ENCODE measurements at places on chromosomes 5 and 9.

- no peak for DNase-seq
Measured at GRCh38 chr9:110330484-110331105, 7.1 kb downstream of the TXNDC8 start.

- DNase-seq = peak; percentile 28
Measured at GRCh38 chr9:35490155-35490909, 421 bp downstream of the RUSC2 start.

DNA sequence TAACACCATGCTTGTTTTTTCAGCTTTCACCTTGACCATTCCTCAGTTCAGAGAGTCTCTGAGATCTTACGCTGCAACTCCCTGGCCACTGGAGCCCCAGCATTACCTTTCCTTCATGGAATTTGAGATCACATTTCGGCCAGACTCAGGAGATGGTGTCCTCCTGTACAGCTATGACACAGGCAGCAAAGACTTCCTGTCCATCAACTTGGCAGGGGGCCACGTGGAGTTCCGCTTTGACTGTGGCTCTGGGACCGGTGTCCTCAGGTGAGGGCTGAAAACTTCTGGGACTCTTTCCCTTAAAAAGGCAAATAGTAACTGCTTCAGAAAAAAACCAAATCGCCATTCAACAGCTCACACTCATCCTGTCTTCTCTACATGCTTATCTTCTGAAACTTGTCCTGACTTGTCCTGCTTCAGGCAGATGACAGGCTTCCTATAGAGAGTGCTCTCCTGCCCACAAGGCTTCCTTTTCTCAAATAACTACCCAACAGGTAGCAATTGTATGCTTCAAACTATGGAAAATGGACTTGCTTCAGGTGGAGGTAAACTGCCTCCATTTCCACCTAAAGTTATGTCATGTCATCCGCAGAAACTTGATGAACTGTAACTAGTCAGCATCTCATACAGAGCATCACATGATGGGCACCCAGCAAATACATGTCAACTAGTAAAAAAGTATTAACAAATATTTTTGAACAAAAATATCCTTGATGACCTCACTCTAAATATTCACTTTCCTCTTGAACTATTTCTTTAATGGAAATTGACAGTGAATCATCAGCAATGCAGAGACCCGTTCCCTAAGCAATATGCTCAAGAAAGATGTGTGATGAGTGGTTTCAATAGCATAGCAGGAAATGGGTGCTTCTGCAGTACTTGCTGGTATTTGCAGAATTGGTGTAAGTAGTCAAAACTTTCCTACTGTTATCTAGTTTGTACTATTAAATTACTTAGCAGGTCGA, 129.2 kb downstream of the LIFR start:
- DNase-seq = no peak

DNA sequence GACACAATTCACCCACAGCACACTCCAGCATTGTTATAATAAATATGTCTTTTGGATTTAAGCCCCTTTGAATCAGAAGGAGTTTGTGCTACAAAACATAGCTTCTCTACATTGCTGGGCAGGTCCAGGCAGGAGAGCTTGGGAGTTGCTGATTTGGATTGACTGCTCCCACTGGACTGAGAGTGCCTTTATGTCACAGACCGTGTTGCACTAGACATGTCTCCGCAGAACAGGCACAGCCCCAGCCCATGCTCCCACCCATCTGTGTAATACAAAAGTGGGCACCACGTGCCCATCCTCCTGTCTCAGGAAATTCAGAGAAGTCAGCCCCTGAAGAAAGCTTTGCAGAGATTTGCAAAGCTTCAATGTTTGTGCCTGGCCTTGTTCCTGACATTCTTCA, 117.1 kb downstream of the MED10 start:
- no peak for DNase-seq

DNA sequence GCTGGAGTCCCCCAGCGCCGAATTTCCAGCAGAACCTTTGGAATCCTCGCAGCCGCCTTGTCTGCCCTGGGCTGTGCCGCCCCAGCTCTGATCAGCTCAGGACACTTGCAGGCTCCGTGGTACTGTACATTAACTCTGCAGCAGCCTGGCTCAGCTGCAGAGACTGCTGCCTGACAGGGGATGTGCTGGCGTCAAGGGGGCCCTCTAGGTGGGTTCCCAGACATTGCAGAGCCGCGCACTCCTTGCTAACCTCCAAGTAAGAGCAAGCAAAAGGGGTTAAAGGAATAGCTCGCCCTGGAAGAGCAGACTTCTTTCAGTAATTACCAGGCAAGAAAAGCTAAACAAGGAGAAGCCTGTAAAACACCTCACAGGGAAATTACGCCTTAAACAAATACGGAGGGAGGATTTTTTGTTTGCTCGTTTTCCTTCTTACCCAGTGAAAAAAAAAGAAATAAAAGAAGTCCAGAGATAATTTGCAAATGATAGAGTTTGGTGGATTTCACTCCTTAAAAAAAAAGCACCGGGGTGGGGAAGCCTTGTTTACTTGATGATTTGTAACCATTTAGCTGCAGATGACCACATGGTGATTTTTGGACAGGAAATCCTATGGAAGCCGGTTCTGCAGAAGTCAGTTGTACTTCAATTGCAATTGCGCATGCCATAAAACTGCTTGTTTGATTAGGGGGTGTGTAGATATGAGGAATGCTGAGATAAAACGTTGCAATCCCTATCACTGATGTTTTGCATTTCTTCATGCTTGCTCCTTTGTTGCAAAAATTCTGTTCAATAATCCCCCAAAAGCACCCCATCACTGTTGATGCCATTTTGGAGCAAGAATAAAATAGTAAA, 305.8 kb downstream of the PDE4D start:
- DNase-seq = peak; percentile 27

DNA sequence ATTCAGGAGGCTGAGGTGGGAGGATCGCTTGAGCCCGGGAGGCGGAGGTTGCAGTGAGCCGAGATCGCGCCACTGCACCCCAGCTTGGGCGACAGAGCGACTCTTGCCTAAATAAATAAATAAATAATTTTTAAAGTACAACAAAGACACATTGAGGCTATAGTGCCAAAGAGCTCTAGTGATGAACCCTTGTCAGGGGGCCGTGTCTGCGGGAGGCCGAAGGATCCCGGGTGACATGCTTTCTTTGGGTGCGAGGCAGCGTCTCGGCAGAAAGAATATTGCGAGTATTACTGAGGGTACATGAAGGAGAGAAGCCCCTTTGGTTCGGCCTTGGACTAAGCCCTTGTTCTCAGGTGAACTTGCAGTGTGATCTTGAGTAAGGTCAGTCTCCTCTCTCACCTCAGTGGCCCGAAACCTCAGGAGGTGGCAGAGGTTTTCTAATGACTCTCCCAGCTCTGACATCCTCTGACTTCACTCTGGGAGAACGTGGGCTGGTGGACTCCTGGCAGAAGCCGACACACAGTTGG, 397 bp upstream of the RECK start:
- DNase-seq = no peak

- DNase-seq = no peak
Measured at GRCh38 chr9:96519787-96520186, 69.8 kb downstream of the HABP4 start.

GRCh38 chr5:149195337-149195887, 54.1 kb downstream of the ABLIM3 start:
- no peak for DNase-seq

DNA sequence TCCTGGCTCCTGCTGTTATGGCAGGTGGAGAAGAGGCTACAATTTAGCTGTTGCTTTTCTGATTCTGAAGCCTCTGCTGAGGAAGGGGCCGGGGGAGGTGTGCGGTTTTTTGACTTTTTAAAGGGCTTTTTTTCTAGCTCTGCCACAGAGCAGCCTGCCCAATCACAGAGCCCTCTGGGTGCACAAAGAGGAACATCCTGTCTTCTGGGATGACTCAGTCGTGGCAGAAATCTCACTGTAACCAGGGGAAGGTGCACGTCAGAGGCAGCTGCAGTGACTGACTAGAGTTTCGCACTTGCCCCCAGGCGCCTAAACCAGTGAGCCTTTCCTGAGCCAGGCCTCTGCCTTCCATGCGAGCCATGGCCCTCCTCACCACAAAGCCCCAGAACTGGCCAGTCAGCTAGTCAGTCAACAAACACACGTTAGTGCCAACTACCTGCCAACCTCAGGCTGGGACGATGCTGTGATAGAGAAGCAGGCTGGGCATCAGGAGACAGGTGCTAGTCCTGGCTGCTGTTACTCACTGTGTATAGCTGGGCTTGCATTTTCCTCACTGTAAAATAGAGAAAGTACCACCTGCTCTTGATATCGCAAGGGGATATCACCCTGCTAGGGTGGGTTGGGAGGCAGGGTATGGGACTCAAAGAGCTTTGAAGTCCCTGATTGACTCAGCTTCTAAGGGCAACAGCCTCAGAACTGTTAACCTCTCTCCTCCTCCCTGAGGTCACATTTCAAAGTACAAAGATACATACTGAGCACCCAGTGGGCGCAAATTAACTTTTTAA, 2.2 kb downstream of the AKNA start:
- DNase-seq = peak; percentile 82

GRCh38 chr5:91329283-91329682, 53.8 kb downstream of the ARRDC3 start:
- DNase-seq = peak; percentile 27

- DNase-seq = peak; percentile 76
Measured at GRCh38 chr5:76175051-76175666, 92.0 kb downstream of the SV2C start.

DNA sequence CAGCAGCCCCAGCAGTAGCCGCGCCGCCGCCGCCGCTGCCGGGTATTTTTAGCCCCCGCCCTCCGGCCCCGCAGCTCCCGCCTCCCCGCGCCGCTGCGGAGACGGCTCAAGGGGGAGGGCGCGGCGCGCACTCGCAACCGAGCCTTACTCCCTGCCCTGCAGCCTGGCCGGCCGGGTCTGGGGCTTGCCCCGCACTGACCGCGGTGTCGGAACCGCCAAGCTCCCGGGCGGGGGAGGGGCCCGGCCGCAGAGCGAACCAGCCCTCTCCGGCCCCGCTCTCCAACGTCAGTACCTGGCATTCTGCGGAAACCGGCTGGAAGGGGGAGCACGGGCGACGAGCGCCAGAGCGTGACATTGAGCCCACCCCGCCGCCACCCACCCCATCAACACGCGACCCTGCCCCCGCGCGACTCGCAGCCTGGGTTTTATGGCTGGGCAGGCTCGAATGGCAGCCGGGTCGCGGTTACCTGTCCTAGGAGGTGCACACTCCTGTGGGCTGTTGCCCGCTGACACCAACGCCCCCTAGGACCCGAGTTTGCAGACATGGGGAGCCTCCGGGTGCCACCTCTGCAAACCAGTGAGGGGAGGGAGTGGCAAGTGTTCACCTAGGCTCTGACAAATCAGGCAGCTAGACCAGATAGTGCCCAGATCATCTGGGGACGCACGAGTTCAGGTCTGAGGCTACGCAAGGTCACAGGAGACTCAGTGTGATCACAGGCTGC, at the start of gene ACSL6:
Gene ACSL6, minus strand, starts transcription at position 37 of the 722 bp plus-strand sequence. CDS start 105 bp downstream, outside the sequence.
- no peak for DNase-seq

DNA sequence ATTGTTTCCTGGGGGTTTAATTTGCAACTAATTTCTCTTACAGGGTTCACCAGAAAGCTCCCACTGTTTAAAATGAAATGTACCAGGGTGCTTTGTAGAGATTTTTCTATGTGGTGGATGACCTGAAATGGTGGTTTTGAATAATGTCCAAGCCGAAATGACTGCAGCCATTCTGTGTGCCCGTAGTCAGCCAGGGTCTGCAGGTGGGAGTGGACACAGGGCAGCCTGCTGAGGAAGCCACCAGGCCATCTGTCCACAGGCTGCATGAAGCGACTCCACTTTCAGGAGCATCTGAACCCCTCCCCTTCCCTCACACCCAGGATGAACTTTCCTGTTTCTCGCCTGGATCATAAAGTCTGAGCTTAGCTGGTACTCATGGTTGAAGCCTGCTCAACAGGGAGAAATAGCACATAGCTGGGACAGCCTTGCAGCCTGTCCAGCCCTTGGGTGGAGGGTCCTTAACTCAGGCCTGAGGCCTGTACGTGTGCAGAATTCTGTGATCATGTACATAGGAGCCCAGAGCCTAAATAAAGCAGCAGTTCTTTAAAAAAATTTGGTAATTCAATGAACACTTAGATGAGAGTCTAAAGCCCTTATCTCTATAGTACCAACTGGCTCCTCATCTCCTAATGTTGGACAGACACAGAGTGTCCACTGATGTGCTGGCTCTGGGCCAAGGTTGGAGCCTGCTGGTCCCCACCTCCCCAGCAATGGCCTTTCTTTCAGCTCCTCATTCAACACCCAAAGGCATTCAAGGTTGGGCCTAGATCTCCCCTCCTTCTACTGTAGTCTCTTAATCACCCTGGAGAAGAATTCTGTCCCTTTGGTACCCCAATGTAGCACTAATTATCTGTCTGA, 72.8 kb downstream of the SHB start:
- peak; percentile 39 for DNase-seq

GRCh38 chr5:80254767-80255430, 949 bp downstream of the SERINC5 start:
- peak; percentile 80 for DNase-seq

DNA sequence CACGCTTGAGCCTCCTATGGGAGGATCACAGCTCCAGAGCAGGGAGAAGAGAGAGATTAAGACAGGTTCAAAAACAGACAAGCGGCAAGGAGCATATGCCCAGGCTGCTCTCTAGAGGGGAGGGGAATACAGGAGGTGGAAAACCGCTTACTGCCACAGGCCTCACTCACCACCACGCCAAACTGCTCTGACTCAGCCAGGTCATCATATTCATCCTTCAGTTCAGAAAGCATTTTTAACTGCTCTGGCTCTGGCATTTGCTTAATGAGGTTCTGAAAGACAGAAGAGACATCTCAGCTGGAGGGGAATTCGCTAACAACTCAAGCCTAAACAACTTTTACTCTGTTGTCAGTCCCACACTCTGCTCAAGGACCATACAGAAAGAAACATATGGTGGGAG, 40.1 kb downstream of the PCDHGC5 start:
- DNase-seq = no peak

- no peak for DNase-seq
Measured at GRCh38 chr9:79312686-79313421, 258.9 kb upstream of the TLE4 start.

- DNase-seq = no peak
Measured at GRCh38 chr9:95874303-95874988, 1.0 kb upstream of the ERCC6L2 start.

DNA sequence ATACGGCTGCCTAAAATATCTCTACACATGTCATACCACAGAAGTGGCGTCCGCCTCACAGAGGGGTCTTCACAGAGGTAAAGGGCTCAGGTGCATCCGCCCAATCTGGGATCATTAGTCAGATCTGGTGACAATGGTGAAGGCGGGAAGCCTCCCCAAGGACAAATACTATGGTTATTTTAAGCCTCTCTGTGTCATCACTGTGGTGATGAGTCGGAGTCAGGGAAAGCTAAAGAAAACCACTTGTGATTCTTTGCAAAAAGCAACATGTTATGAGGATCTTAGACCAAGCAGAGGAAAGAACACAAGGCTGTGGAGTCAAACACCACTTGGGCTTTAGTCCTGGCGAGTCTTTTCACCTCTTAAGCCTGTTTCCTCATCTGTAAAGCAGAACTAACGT, 190.4 kb downstream of the DRD1 start:
- DNase-seq = no peak

GRCh38 chr5:159734366-159734765, 181.9 kb upstream of the ADRA1B start:
- DNase-seq = peak; percentile 4

GRCh38 chr9:18390393-18390792, 83.6 kb upstream of the ADAMTSL1 start:
- no peak for DNase-seq
